GM04504 (cell line): ENCODE measurements at places on chromosomes 4 and X.

DNA sequence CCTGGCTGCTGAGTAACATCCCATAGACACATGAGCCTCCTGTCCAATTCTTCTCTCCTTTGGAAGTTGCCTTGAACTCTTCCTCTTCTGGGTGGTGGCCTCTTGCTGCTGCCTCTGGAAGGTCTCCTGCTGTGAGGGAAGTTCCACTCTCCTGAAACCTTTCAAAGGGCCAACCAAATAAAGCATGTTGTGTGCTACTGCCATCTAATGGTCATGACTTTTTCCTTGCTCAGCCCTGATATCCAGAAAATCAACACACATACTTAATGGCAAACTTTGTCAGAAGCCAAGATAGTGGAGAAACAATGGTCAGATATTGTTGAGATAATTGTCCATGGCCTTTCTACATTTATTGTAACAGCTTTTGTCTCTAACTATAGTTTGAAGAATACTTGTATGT lies 19.1 kb upstream of the ZXDA start:
- DNase-seq: no peak

DNA sequence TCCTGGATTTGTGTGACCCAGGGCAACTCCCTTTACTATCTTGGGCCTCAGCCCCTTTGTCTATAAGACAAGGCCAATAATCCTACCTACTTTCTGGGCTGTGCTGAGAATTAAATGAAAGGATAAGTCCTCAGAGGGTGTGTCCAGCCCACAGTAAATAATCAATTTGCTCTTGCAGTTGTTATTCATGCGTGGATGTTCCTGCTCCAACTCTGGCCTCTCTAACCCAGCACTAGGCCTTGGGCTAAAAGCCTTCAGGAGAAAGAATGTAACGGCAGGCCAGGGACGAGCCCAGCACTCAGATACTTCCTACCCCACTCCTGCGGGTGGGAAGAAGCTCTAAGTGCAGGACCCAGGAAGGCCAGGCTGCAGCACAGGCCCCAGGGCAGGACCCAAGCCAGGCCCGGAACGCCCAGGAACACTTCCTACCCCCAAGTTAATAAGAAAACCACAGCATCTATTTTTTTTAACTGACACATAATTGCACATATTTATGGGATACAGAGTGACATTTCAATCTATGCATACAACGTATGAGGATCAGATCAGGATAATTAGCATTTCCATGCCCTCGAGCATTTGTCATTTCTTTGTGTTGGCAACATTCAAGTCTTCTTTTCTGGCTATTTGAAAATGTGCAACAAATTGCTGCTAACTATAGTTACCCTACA lies 179.6 kb upstream of the RBPJ start:
- no peak for DNase-seq

DNA sequence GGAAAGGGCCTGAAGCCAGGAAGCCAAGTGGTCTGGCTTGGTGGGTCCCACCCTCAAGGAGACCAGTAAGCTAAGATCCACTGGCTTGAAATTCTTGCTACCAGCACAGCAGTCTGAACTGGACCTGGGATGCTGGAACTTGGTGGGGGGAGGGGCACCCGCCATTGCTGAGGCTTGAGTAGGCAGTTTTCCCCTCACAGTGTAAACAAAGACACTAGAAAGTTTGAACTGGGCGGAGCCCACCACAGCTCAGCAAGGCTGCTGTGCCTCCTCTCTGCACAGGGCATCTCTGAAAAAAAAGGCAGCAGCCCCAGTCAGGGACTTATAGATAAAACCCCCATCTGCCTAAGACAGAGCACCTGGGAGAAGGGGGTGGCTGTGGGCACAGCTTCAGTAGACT lies 63.1 kb downstream of the AFM start:
- DNase-seq: no peak

- peak; percentile 89 for DNase-seq
Observed at GRCh38 chr4:74109116-74109869, 10.3 kb upstream of the CXCL2 start.

DNA sequence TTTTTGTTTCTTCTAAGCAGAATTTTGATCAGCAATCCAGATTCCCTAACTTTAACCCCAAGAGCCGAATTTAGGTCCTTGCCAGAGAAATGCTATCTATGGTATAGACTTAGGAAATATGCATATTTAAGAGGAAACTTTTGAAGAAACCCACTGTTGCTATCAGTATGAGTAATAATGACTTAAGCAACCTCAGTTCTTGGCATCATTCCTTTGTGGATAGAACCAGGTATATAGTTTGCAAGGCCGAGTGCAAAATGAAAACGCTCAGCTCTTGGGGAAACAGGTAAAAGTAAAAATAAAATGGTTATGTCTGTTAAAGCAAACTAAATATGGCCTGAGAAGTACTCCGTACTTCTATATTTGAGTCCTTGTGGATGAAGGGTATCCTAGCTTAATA lies 78.1 kb downstream of the ARSF start:
- DNase-seq: no peak

DNA sequence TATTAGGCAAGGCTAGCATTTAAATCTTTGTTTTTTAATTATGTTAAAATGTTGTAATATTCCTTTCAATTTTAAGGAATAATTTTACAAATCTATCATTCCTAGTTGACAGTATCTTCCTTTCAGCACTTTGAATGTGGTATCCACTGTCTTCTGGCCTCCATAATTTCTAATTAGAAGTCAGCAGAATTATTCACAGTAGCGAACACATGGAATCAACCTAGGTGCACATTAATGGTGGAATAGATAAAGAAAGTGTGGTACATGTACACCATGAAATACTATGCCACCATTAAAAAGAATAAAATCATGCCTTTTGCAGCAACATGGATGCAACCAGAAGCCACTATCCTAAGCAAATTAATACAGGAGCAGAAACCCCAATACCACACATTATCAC lies 1887.8 kb downstream of the PCDH7 start:
- no peak for DNase-seq

DNA sequence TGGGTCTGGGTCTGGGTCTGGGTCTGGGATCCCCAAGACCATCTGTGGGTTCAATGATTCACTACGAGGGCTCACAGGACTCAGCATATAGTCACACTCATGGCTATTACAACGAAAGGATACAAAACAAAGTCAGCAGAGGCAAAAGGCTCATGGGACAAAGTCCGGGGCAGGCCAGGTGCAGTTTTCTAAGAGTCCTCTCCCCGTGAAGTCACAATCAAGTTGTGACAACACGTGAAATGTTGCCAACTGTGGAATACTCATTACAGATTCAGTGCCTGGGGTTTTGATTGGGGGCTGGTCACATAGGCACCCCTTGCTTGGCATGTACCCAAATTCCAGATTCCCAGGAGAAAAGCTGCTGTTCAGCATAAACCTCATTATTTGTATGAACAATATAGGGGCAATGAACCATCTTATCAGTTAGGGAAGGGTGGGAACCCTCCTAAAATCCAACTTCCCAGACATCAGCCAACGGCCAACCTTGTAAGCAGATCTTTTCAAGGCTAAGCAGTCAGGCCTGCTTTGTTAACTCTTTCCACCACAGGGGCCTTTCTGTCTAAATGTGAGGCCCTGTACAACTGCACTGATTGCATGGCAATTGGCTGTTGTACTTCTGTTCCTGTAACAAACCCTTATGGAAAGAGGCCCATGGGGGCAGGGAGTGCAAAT lies 58.2 kb upstream of the DIPK2B start:
- no peak for DNase-seq
